ENCODE measurements at places on chromosomes 1 and 21.

- DNase-seq = no peak
Measured at GRCh38 chr1:26350701-26351589, 3.0 kb downstream of the CRYBG2 start.

DNA sequence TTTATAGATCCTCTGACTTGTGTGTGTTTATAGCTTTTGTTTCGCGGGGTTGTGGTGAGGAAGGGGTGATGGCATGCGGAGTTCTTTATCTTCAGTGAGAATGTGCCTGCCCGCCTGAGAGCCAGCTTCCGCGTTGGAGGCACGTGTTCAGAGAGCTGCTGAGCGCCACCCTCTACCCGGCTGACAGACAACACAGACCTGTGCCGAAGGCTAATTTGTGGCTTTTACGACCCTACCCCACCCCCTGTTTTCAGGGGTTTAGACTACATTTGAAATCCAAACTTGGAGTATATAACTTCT is 14.4 kb upstream of the CD101 start:
- peak; percentile 75 for DNase-seq

GRCh38 chr1:23964235-23964668 is 4.6 kb downstream of the PNRC2 start:
- DNase-seq = no peak

DNA sequence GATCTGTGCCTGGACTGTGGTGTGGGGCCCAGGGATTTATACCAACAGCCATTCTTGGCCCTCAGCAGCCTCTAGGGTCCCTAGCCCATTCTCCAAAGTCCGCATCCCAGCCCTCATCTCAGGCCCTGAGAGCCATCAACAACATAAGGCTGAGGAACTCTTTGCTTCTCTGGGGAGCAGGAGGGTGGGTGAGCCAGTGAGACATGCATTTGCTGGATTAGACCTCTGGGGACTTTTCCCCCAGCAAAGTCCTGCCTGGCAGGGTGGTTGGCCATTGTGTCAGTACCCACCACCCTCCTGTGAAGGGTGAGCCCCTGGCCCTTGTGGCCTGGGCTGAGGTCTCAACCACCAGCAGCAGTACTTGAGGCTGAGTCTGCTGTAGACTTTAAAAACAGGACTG is 24.2 kb upstream of the FAM20B start:
- no peak for DNase-seq

DNA sequence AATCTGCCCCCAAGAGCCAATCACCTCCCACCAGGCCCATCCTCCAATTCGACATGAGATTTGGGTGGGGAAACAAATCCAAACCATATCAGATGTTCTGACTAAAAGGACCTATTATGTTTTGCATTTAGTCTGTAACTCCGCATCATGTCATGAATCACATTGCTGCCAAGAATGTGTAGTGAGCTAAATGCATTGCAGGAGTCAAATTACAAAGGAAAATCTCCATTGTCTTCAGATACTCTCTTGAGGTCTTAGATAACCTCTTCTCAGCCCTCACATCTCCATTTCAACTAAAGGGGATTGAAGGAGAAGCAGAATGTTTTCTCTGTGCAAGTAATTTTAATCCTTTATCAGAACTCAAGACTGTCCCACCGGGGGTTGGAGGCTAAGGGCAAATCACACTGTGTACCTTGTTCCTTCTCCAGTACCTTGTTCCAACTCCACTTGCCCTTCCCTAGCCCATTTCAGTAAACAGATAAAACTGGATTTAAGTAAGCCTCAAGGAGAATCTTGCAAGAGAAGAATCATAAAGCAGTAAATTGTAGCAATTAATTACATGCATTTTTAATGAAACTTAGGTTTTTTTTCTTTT is 34.1 kb downstream of the EXTL2 start:
- DNase-seq = no peak

- DNase-seq = no peak
Measured at GRCh38 chr21:8989721-8990325, 1531.6 kb upstream of the TPTE start.

DNA sequence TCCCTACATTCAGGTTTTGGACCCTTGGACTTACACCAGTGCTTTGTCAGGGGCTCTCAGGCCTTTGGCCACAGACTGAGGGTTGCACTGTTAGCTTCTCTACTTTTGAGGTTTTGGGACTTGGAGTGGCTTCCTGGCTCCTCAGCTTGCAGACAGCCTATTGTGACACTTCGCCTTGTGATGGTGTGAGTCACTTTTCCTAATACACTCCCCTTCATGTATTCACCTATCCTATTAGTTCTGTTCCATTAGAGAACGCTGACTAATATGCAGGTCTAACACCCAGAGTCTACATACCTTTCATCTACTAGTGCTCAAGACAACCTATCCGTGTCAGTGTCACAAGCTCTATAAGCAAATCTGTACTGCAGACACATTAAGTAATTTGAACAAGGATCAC is 605.3 kb downstream of the KCNT2 start:
- no peak for DNase-seq

- DNase-seq = no peak
Measured at GRCh38 chr1:57615956-57616355, 192.1 kb upstream of the DAB1 start.

- no peak for DNase-seq
Measured at GRCh38 chr1:6051423-6051822, 5.7 kb downstream of the KCNAB2 start.

DNA sequence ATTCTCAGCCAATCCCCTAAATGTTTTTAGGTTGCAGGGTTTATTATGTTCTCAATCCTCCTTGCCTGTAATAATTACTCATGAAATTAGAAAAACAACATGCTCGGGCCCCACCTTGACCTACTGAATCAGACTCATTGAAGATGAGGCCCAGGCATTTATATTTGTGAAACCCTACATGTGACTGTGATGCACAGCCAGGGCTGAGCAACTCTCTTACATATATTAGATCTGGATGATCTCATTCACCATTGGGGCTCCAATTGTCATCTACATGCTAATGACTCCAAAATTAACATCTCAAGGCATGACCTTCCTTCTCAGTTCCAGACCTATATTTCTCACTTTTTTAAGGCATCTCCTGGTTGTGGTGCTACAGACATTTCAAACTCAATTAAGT is 103.3 kb downstream of the WDR3 start:
- DNase-seq = no peak

GRCh38 chr1:93348104-93348728 is 2.5 kb downstream of the DR1 start:
- no peak for DNase-seq

DNA sequence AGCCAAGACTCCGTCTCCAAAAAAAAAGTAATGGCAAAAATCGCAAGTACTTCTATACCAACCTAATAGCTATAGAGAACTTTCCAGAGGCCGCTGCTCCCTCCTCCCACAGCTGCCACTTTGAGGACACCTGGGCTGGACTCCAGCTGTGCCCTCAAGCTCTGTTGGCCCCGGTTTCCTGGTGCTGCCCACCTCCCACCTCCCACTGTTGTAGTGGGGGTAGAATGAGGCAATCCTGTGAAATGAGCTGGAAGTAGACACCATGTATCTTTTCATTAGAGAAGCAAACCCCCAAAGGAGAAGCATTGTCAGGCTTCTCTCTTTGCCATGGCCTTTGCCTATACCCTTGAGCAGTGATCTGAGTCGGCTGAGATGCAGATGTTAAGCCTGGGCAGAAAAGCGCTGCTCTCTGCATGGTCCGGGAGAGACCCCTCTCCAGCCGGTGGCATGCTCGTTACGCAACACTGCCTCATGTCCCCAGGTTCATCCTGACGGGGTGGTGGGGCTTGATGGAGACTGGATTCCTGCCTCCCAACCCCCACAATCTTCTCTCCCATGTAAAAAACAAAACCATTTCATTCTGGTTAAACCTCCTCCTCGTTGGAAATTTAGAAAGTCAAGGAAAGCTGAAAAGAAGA is 39.7 kb downstream of the SIM2 start:
- no peak for DNase-seq

- DNase-seq = no peak
Measured at GRCh38 chr1:89808441-89809117, 12.3 kb upstream of the LRRC8D start.
